Breast epithelium (tissue), 4 donors: ENCODE measurements at places on chromosomes 13 and 19. TPM values are rescaled to one million over a fixed set of nuclear protein-coding genes. Genes with fewer than 3 reads are reported as not detected.

DNA sequence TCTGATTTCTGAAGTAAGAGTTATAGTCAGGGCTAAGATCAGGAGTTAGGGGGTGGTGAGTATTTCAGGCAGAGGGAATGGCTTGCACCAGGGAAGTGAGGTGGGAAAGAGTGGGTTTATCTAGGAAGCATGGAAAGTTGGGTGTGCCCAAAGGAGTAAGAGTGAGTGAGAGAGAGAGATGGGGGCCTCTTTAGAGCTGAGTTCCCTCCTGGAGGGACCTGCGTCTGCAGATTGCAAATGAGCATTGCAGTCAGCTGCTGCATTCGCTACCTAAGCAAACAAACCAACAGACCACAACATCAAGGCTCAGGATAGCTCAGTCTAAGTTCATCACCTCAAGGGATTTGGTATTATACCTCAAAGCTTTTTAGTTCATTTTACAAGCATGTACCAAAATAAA is 405.8 kb downstream of the FGF9 start:
- no peak for DNase-seq
- no peak overlapping the region for H3K4me3 ChIP-seq
- H3K27ac ChIP-seq: no peak overlapping the region
- no peaks in the 10 kb centered on the region for H3K27me3 ChIP-seq
- H3K4me1 ChIP-seq: no peaks in the 10 kb centered on the region

- H3K4me3 ChIP-seq: no peak overlapping the region
- H3K36me3 ChIP-seq: no peaks in the 10 kb centered on the region
- DNase-seq: no peak
Observed at GRCh38 chr19:6811906-6812305, 39.4 kb downstream of the VAV1 start.

- no peak overlapping the region for H3K4me3 ChIP-seq
- no peaks in the 10 kb centered on the region for H3K36me3 ChIP-seq
- no peaks in the 10 kb centered on the region for H3K4me1 ChIP-seq
- no peaks in the 10 kb centered on the region for H3K27me3 ChIP-seq
- no peak overlapping the region for H3K27ac ChIP-seq
Observed at GRCh38 chr19:35346193-35347052, 1.3 kb upstream of the FFAR1 start.

GRCh38 chr19:4445963-4446703 is 11.5 kb downstream of the UBXN6 start:
- H3K27ac ChIP-seq: no peak overlapping the region
- H3K4me1 ChIP-seq: no peaks in the 10 kb centered on the region

- no peaks in the 10 kb centered on the region for H3K4me1 ChIP-seq
- no peaks in the 10 kb centered on the region for H3K36me3 ChIP-seq
- no peaks in the 10 kb centered on the region for H3K27me3 ChIP-seq
- no peak overlapping the region for H3K27ac ChIP-seq
Observed at GRCh38 chr19:19053508-19054314, 10.1 kb upstream of the SLC25A42 start.

GRCh38 chr13:29441306-29441705 is 154.2 kb downstream of the SLC7A1 start:
- no peak overlapping the region for H3K27ac ChIP-seq
- no peaks in the 10 kb centered on the region for H3K27me3 ChIP-seq
- H3K4me3 ChIP-seq: no peak overlapping the region
- no peaks in the 10 kb centered on the region for H3K4me1 ChIP-seq
- no peaks in the 10 kb centered on the region for H3K36me3 ChIP-seq

DNA sequence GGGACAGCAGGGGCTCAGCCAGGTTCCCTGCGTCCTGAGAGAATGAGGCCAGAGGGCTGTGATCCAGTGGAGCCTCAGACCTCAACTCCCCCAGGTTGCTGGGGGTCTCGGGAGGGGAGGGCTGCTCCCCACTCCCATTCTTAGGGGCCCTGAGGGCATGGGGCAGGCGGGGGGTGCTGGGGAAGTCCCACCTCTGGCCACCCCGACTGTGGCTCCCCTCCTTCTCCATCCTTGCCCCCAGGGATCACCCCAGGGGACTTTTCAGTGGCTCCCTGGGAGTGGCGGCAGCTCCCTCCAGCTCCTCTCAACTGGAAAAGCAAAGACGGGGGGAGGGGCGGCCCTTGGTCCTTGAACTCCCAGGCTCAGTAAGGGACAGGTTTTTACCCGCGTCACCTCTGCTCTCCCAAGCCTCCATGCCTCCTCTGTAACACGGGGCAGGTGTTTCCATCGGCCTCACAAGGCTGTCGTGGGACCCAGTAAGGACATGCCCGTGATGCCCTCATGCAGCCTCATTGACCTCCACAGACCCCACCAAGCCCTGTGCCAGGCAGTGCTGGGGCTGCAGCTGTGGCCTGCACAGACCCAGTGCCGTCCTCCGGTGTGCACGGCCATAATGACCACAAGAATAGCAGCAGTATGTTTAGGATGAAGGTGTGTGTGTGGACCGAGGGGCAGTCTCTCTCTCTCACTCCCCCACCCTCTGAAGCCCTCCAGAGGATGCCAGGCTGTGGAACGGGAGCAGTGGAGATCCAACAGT is 11.6 kb upstream of the TOMM40 start:
- H3K27me3 ChIP-seq: no peaks in the 10 kb centered on the region
- no peaks in the 10 kb centered on the region for H3K36me3 ChIP-seq

DNA sequence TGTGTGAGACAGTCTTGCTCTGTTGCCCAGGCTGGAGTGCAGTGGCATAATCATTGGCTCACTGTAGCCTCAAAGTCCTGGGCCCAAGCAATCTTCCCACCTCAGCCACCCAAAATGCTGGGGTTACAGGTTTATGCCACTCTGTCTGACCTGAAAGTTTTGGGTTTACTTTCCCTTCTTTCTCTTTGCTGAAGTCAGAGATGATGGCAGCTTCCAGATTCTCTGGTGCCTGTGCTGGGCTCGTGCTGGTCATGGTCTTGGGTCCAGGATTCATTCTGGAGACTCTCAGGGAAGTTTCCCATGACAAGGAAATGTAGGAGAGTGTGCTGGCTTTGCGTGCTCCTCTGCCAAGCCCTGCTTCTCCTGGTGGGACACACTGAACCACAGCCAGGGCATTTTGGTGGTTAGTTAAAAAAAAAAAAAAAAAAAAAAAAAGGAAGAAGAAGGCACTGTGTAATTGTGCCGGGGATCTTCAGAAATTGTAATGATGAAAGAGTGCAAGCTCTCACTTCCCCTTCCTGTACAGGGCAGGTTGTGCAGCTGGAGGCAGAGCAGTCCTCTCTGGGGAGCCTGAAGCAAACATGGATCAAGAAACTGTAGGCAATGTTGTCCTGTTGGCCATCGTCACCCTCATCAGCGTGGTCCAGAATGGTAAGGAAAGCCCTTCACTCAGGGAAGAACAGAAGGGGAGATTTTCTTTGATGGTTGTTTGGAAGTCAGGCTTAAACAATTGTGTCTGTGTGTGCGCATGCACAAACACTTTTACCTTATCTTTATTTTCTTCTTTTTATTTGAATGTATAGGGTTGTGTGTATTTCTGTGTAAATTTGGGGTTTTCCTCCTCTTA is at the start of gene ALOX5AP:
ALOX5AP (plus strand) TSS at position 519 of the 847 bp plus-strand sequence; CDS start at position 582, 63 bp downstream.
- H3K27ac ChIP-seq: no peak within 1 kb of the TSS
- H3K4me3 ChIP-seq: peak within 1 kb of the TSS; percentile 2
- no peaks in the 10 kb centered on the region for H3K27me3 ChIP-seq
- no peaks in the 10 kb centered on the region for H3K36me3 ChIP-seq
- no peak for DNase-seq
- H3K4me1 ChIP-seq: no peaks in the 10 kb centered on the region

GRCh38 chr19:14116525-14116917 is 1.0 kb downstream of the PRKACA start:
- peak overlapping the region; percentile 98 for H3K27ac ChIP-seq
- no peaks in the 10 kb centered on the region for H3K27me3 ChIP-seq
- H3K4me1 ChIP-seq: peaks cover 27% of the 10 kb centered on the region
- H3K36me3 ChIP-seq: no peaks in the 10 kb centered on the region
- DNase-seq: no peak

LYL1 gene
- 21.0 TPM for total RNA-seq

MYH14 gene
- 24.7 TPM for total RNA-seq
